Activated CD4-positive, alpha-beta T cell treated with anti-CD3 and anti-CD28 coated beads, Interleukin-2, amount 10 ng/mL, durations not matched to agents 7 days and 5 days (primary cell): ENCODE measurements at places on chromosomes 4 and X. TPM values are rescaled to one million over a fixed set of nuclear protein-coding genes. Genes with fewer than 3 reads are reported as not detected.

- DNase-seq, result no peak
These were observed 8.9 kb downstream of the JADE1 start for GRCh38 chr4:128818442-128818841.

Gene LRCH2
- not detected for total RNA-seq

- no peak for DNase-seq
These were observed 112.6 kb downstream of the GABRA2 start for GRCh38 chr4:46277165-46277951.

- no peak for DNase-seq
These were observed 622.4 kb downstream of the BCOR start for GRCh38 chrX:39475372-39475771.

GRCh38 chrX:19005909-19006308, 22.0 kb upstream of the PHKA2 start:
- DNase-seq, result no peak

GRCh38 chrX:13153796-13154195, 109.4 kb upstream of the FAM9C start:
- no peak for DNase-seq

Gene AADAT
- not detected for total RNA-seq

DNA sequence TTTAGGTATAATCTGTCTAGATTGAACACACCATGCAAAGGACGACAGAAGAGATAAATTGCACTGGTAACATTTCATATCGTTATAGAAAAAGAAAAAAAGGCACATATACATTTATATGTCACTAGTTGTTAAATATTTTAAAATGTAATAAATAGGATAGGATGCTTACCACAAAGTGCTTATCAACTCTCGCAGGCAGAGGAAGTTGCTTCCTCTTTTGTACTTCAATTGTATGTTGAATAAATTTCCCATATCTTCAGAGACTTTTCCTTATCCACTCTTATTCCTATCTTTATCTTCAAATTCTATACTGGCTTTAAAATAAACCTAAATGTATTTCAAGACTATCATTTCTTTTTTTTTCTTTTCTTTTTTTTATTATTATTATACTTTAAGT, 163.3 kb upstream of the SPOCK3 start:
- DNase-seq, result no peak

- no peak for DNase-seq
These were observed 23.7 kb upstream of the TXLNG start for GRCh38 chrX:16762579-16762978.

Gene MECP2
- 64.2 TPM for total RNA-seq
